ENCODE measurements at places on chromosomes 2 and 18. TPM values are rescaled to one million over a fixed set of nuclear protein-coding genes. Genes with fewer than 3 reads are reported as not detected.

VWA3B gene
- total RNA-seq, result not detected

ACMSD gene
- not detected for total RNA-seq

CNGA3 gene
- not detected for total RNA-seq

CTAGE1 gene
- not detected for total RNA-seq

IMPA2 gene
- 43.4 TPM for total RNA-seq

DNA sequence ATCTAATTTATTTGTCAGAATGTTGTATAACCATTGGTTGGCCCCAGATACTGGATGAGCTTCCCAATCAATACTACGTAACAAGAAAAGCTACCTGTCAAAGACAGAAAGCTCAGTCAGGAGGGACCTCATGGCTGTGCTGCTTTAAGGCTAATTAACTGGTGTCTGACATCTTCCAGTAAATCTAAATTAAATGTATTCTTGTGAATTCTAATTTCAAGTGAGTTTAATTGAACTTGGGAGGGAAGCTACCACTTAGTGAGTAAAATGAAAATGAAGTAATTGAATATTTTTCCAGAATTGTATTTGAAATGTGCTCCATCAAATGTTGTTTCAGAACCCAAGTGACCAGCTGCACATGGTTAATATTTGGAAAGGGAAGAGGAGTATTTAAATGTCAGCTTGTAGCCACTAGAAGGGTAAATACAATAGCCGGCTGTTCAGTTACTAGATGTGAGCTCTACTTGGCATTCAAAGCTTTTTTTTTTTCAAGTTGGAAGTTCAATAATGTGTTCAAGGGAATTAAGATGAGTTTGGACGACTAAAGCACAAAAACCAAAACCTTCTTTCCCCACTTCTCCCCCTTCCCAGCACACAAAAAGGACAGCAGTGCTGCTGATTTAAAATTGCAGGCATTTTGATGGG is 62.0 kb downstream of the GPR39 start:
- DNase-seq, result no peak
- H3K27me3 ChIP-seq, result no peaks in the 10 kb centered on the region
- no peak overlapping the region for H3K27ac ChIP-seq
- H3K36me3 ChIP-seq, result no peaks in the 10 kb centered on the region

DNA sequence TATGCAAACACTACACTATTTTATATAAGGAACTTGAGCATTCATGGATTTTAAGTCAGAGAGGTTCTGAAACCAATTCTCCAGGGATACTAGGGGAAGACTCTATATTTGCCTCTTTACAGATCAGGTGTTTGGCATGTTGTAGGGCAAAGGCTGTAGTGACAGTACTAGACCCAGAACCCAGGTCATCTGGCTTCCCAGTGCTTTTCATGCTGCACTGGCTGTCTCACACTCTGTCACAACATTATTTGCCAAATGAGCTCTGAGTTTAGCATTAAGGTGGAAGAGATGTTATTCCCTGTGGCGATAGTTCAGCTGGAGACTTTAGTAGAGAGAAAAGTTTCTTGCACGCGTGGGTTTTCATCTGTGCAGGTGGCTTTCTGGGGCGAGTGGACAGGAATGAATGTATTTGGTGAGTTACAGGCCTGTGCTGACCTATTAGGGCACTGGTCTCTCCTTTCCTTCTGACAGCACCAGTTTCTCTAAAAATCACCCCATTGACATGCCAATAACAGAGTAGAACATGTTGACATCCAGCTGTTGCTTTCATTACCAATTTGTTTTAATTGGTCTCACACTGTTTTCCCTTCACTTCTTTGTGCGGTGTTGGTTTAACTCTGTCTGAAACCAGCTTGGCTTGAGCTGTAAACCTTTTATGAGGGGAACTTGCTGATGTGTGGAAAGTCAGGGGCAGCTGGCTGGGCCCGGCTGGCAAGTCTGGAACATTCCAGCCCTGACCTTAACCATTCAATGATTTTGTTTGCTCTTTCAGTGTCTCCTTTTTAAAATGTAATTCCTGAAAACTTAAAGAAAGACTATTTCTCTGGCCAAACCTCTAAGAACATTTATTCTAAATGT is 643.0 kb upstream of the FAM98A start:
- DNase-seq, result no peak
- no peak overlapping the region for H3K27ac ChIP-seq
- H3K27me3 ChIP-seq, result no peaks in the 10 kb centered on the region
- H3K4me3 ChIP-seq, result no peak overlapping the region
- H3K4me1 ChIP-seq, result no peaks in the 10 kb centered on the region
- no peaks in the 10 kb centered on the region for H3K36me3 ChIP-seq

DNA sequence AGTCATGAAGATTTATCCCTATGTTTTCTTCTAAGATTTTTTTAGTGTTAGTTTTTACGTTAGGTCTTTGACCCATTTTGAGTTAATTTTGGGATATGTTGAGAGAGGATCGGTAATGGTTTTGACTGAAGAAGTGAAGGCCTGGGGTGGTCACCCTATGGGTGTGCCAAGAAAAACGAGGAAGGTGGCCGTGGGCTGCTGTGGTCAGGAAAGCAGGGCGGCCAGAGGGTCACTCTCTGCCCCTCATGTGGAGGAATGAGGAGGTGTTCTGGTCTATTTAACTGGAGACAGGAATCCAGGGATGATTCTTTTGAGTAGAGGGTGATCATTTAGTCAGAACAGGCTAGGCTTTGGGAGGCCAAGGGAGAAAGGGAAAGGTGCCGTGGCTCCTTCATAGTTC is 50.7 kb downstream of the MYO7B start:
- no peak for DNase-seq
- H3K4me1 ChIP-seq, result no peaks in the 10 kb centered on the region
- no peak overlapping the region for H3K4me3 ChIP-seq
- no peaks in the 10 kb centered on the region for H3K27me3 ChIP-seq
- H3K27ac ChIP-seq, result no peak overlapping the region
- no peaks in the 10 kb centered on the region for H3K36me3 ChIP-seq

DNA sequence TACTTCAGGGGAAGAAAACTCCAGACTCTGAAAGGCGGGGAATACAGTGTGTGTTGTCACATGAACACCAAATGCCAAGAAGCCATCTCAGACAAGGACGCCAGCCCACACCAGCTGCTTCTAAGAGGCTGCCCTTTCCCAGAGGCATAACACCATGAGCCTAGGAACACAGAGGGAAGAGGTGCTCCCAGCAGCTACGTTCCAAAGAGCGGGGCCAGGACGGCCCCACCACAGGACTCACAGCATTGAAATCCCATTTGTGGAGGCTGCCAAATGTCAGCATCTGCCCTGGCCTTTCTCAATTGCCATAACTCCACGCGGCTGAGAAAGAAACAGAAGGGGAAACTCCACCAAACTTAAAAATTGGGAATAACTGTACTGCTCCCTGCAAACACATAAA is 20.1 kb upstream of the ID2 start:
- no peaks in the 10 kb centered on the region for H3K36me3 ChIP-seq
- no peak overlapping the region for H3K4me3 ChIP-seq
- H3K27ac ChIP-seq, result no peak overlapping the region
- H3K4me1 ChIP-seq, result peaks cover 3% of the 10 kb centered on the region
- DNase-seq, result no peak

DNA sequence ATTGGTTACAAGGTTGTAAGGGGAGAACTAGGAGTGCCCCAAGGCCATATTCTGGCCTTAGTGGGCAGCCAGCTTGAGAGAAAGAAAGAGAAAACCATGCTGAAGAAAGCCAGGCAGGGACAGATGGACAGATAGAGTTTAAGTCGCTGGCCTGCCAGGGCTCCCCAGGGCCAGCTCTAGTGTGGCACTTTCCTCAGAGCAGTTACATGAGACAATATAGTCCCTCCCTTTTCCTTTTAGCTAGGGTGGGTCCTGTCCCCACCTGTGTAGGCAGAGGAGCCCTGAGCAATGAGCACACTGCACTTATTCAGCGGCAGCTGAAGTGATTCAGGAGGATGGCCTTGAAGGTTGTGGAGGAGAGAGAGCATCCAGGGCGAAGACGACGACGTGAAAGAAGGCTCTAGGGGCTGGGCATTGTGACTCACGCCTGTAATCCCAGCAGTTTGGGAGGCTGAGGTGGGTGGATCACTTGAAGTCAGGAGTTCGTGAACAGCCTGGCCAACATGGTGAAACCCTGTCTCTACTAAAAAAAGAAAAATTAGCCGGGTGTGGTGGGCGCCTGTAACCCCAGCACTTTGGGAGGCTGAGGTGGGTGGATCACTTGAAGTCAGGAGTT is 152.0 kb upstream of the SLC1A4 start:
- H3K27me3 ChIP-seq, result no peaks in the 10 kb centered on the region
- no peak for DNase-seq
- H3K36me3 ChIP-seq, result no peaks in the 10 kb centered on the region
- H3K27ac ChIP-seq, result no peak overlapping the region

GRCh38 chr2:239720361-239721360 is 304.5 kb downstream of the NDUFA10 start:
- no peaks in the 10 kb centered on the region for H3K27me3 ChIP-seq
- no peak overlapping the region for H3K4me3 ChIP-seq
- DNase-seq, result peak; percentile 60
